IMR-90 (cell line): ENCODE measurements at places on chromosomes 5 and 9. TPM values are rescaled to one million over a fixed set of nuclear protein-coding genes. Genes with fewer than 3 reads are reported as not detected.

The FAM78A gene
- under 0.01 and 0.18 TPM in 2 replicates for total RNA-seq

The SMC5 gene
- total RNA-seq = 12.0 and 25.8 TPM in 2 replicates

DNA sequence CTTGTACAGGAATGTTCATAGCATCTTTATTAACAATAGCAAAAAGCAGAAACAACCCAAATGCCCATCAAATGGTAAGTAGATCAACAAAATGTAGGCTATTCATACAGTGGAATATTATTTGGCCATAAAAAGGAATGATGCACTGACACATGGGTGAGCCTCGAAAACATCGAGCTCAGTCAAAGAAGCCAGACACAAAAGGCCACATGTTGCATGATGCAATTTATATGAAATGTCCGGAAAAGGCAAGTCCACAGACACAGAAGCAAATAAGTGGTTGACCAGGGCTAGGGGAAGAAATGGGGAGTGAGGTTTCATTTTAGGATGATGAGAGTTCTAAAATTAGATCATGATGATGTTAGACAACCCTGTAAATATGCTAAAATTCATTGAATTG is 16.5 kb upstream of the SLC2A8 start:
- no peak for DNase-seq

The CYSRT1 gene
- 0.18 TPM in 1 of 2 replicates, not detected in the other for total RNA-seq
